ENCODE measurements at places on chromosomes 4 and X.

DNA sequence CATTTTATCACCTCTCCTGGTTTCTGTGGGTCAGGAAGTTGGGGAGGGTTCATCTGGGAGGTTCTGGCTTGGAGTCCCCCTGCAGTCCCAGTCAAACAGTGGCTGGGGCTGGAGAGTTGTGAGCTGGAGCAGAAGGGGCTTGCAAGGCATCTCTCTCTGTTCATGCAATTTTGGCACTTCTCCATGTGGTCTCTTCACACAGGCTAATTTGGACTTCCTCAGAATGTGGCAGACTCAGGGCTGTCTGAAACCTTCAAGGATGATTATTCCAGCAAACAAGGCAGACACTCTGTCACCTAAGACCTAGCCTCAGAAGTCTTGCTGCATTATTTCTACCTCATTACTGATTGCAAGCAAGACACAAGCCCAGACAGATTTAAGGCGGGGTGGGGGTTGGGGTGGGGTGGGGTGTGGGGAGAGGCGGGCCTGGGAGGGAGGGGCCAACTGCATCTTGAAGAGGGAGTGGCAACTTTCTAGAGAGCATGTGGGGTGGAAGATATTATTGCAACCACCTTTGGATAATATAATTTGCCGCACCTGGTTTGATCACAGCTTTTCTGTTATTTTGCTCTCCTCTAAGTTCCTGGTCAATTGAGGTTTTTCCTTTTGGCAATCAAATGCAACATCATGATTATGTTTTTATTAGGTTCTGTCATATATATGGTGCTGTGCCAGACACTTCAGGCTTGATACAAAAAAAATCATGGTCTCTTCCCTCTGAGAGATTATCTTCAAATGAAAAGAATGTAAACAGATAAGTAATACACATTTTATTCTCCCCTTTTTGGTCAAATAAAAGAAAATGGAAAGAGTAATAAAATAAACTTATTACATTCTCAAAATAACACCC is 799.5 kb downstream of the RPA4 start:
- DNase-seq = no peak

- no peak for DNase-seq
Measured at GRCh38 chr4:120855307-120856001, 67.1 kb downstream of the PRDM5 start.

DNA sequence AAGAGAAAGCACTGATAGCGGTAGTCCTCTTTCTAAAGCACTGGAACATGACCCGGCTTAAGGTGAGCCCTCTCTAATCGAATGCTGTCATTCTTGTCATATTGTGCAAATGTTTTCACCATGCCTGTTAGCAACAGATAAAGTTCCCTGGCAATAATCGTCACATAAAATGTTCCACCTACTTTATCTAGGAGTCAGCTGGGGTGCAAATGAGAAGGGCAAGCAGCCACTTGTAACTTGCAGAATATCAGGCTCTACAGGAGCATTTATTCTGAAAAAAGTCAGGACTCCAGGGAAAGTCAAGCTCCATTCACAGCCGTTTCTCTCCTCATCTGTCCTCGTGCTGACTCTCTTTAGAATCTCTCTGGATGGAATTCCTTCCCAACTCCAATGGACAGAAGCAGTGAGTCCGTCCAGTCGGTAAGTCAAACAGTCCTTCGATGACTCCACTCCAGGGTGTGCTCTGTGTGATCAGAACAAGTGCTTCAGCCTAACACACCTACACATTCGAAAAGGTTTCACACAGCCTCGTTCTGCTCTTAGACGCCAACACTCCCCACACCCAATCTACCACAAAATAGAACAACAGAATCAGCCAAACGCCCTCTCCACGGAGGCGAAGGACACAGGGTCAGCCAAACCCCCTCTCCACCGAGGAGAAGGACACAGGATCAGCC is 101.7 kb upstream of the FRG1 start:
- DNase-seq = no peak

- no peak for DNase-seq
Measured at GRCh38 chrX:12319003-12319519, 180.8 kb downstream of the FRMPD4 start.

DNA sequence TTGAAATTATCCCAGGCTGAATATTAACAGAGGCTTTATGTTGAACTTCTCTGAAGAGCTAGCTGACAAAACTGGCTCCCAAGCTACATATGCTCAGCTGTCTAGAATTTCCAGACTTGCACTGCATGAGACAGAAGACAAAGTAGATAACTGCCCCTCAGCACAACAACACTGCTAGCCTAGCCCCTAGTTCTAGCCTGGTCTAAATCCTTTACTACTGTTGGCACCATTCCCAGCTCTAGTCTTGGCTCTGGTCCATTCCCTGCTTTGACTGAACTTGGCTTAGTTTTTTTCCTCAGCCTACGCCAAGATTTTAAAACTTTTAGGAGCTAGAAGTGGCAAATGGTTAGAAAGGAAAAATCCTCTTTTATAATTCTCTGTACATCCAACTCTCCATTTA is 7.6 kb upstream of the OPHN1 start:
- DNase-seq = no peak

- no peak for DNase-seq
Measured at GRCh38 chr4:6524436-6524835, 50.6 kb upstream of the MAN2B2 start.

GRCh38 chr4:7939377-7940108 is at the start of gene AFAP1:
Gene AFAP1, minus strand, starts transcription at chr4:7939861. Its CDS starts 67,783 bp downstream, at chr4:7872078.
- DNase-seq = peak; percentile 90

GRCh38 chrX:29297171-29297800 is 710.0 kb downstream of the IL1RAPL1 start:
- no peak for DNase-seq

DNA sequence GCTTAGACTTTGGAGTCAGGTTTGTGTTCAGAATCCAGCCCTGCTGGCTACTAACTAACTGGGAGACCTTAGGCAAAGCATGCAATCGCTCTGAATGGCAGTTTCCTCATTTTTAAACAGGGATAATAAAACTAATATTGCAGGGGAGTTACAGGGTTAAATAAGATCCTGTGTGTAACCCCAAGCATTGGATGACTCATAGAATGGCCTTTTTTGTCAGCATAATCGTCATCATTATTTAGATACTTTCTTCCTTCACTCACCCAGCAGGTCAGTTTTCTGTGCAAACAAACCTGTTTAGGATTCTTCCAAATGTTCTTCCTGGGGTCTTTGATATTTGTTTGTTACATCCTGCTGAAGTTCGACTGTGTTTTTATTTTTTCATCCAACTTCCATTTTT is 208.2 kb downstream of the EVC2 start:
- no peak for DNase-seq

- no peak for DNase-seq
Measured at GRCh38 chrX:31021537-31021936, 50.3 kb downstream of the FTHL17 start.

- no peak for DNase-seq
Measured at GRCh38 chrX:276581-277201, 4.5 kb upstream of the PLCXD1 start.

GRCh38 chr4:121666091-121666679 is 30.6 kb downstream of the ANXA5 start:
- no peak for DNase-seq

DNA sequence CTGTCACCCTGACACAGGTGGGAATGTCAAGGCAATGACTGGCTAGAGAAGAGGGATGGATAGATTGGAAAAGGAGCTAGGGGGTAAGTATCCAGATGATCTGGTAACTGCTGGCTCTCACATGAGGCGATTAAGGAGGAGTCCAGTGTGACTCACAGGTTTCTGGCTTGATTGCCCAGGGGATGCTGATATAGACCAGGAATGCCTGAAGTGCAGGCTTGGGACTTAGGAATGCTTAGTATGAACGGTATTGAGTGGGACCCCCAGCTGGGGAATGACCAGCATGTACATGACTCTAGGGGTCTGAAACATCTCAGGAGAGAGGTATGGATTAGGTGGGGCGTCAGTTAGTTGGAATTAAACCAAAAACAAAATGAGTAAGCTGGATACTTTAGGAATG is 65.8 kb upstream of the PRPS1 start:
- DNase-seq = no peak

- DNase-seq = no peak
Measured at GRCh38 chr4:26344901-26345564, 24.2 kb downstream of the RBPJ start.

- DNase-seq = no peak
Measured at GRCh38 chr4:48030470-48030869, 13.9 kb downstream of the NIPAL1 start.

GRCh38 chrX:67779099-67779498 is 235.3 kb downstream of the AR start:
- DNase-seq = no peak

GRCh38 chr4:105851196-105851595 is 44.1 kb upstream of the NPNT start:
- no peak for DNase-seq

- no peak for DNase-seq
Measured at GRCh38 chr4:151627491-151627890, 133.3 kb downstream of the GATB start.

DNA sequence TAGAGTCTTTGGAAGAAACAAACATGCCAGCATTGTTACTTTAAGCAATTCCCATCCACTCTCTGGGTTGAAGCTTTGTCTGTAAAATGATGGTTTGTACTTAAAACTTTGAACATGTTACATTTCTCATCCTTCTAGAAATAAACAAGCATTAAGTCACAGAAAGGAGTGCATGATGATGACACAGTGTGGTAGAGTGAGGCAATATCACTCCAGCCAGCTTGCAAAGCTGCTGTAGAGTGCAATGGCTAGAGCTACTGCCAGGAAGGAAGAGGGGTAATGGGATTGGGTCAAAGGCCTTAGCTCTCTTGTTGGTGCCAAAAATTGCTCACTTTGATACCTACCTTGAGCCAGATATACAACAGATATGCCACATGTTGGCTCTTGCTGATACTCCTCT is 12.3 kb upstream of the ENOX2 start:
- no peak for DNase-seq

DNA sequence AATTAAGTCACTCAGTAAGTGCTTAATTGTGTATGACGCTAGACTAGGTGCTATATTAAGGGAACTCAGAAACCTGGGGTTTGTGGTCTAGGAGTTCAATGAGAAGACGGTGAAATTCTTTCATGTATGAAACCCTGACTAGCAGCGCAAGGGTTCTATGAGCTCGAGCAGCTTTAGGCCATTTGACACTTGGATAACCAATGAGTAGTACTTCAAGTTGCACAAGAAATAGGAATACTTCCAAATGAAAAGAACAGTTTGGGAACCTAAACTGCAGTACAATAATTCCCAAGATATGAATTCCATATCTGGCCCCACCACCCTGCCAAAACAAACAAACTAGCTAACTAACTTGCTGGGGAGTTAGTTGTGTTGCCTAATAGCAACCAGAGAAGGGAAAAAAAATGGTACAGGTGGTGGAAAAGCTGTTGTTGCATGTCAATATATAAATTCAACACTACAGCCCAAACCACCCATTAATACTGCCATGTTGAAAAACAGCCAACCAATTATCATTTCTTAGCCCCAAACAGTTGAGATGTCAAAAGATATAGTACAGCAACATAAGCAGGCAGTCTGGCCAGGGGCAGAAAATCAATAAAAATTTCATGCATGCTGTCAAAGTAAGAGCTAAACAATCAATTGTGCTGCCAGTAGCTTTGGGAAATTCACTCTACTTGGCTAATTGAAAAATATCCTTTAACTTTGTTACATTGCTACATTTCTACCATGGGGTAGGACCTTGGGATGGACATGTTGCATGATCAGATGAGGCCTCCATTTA is 54.6 kb upstream of the MCF2 start:
- DNase-seq = no peak

Data from progenitor cell of endocrine pancreas (in vitro differentiated cells).